ENCODE measurements at places on chromosomes 2 and 18. TPM values are rescaled to one million over a fixed set of nuclear protein-coding genes. Genes with fewer than 3 reads are reported as not detected.
A peak's percentile ranks its signal among the peaks of the same experiment; 100 is the strongest.

Gene LRRTM4
- total RNA-seq, result 0.32 TPM

Gene ASXL3
- total RNA-seq, result 1.7 TPM

Gene GPBAR1
- total RNA-seq, result 1.1 TPM

Gene ASTL
- not detected for total RNA-seq

Gene ARHGEF33
- total RNA-seq, result 0.32 TPM

Gene SERPINB4
- total RNA-seq, result not detected

Gene TIMM21
- 45.5 TPM for total RNA-seq

Gene CAPN14
- not detected for total RNA-seq

Gene SKA1
- total RNA-seq, result 21.3 TPM

Gene ALLC
- total RNA-seq, result not detected

Gene PPP1CB
- total RNA-seq, result 478 TPM

Gene HTR2B
- total RNA-seq, result 0.27 TPM

Gene LANCL1
- total RNA-seq, result 27.0 TPM

Gene HOXD3
- total RNA-seq, result 3.2 TPM

Gene IL36A
- not detected for total RNA-seq

GRCh38 chr18:75110846-75111415 lies 98.0 kb downstream of the PTGR3 start:
- no peaks in the 10 kb centered on the region for H3K4me1 ChIP-seq
- H3K27ac ChIP-seq, result no peak overlapping the region
- no peak for DNase-seq
- H3K4me3 ChIP-seq, result no peak overlapping the region
- no peaks in the 10 kb centered on the region for H3K27me3 ChIP-seq

- no peaks in the 10 kb centered on the region for H3K27me3 ChIP-seq
- H3K4me3 ChIP-seq, result no peak overlapping the region
- peaks cover 18% of the 10 kb centered on the region for H3K4me1 ChIP-seq
- no peak for DNase-seq
Observed at GRCh38 chr2:65071499-65072180, 15.4 kb downstream of the CEP68 start.

DNA sequence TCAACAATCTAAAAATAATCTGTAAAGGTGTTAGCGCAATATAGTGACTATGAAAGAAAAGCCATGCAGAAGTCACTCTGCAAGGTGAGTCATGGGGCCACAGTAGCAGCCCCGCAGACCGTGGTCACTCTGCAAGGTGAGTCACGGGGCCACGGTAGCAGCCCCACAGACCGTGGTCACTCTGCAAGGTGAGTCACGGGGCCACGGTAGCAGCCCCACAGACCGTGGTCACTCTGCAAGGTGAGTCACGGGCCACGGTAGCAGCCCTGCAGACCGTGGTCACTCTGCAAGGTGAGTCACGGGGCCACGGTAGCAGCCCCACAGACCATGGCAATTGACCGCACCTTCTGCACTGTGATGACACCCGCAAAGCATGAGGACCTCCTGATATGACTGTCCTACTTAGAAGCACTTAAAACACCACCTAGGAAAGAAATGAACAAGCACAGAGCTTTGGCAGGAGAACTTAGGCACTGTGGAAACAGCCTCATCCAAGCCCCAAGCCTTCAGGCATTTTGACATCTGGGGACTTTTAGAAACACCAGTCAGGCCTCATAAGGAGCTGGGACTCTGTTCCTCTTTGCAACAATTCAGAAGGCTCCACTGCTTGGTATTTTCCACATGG lies 70.1 kb downstream of the LDLRAD4 start:
- no peak for DNase-seq
- no peaks in the 10 kb centered on the region for H3K4me1 ChIP-seq
- H3K27ac ChIP-seq, result no peak overlapping the region
- H3K4me3 ChIP-seq, result no peak overlapping the region

DNA sequence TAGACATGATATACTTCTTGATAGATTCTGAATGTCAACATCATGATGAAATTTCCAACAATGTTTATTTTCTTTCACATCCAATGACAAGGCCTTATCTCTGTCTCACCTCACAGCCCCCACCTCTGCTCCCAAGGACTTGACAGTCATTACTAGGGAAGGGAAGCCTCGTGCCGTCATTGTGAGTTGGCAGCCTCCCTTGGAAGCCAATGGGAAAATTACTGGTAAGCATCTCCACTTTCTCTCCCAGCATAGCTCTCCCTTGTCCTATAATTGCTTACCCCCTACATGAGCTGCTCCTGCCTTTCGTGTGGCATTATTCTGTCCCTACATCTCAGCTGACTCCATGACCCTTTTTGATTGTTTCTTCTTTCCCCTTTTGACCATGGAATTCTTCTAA lies 821.8 kb downstream of the MBD2 start:
- H3K27me3 ChIP-seq, result no peaks in the 10 kb centered on the region
- no peaks in the 10 kb centered on the region for H3K4me1 ChIP-seq
- H3K27ac ChIP-seq, result no peak overlapping the region
- no peak overlapping the region for H3K4me3 ChIP-seq
- no peaks in the 10 kb centered on the region for H3K36me3 ChIP-seq
- DNase-seq, result no peak

DNA sequence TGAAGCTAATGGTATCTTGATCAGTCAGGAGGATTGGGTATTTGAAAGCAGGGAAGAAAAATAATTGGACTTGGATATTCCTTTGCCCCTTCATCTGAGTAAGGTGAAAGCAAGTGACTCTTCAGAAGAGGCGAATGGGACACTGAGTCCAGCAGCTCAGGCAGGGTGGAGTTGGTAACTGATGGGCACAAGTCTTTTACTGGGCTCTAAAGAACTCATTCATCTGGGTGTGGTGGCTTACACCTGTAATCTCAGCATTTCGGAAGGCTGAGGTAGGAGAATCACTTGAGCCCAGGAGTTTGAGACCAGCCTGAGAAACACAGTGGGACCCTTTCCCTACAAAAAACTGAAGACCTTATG lies 11.2 kb downstream of the CFLAR start:
- peaks cover 42% of the 10 kb centered on the region for H3K4me1 ChIP-seq
- peak overlapping the region; percentile 92 for H3K27ac ChIP-seq
- peak; percentile 58 for DNase-seq
- no peaks in the 10 kb centered on the region for H3K36me3 ChIP-seq
- no peaks in the 10 kb centered on the region for H3K27me3 ChIP-seq

DNA sequence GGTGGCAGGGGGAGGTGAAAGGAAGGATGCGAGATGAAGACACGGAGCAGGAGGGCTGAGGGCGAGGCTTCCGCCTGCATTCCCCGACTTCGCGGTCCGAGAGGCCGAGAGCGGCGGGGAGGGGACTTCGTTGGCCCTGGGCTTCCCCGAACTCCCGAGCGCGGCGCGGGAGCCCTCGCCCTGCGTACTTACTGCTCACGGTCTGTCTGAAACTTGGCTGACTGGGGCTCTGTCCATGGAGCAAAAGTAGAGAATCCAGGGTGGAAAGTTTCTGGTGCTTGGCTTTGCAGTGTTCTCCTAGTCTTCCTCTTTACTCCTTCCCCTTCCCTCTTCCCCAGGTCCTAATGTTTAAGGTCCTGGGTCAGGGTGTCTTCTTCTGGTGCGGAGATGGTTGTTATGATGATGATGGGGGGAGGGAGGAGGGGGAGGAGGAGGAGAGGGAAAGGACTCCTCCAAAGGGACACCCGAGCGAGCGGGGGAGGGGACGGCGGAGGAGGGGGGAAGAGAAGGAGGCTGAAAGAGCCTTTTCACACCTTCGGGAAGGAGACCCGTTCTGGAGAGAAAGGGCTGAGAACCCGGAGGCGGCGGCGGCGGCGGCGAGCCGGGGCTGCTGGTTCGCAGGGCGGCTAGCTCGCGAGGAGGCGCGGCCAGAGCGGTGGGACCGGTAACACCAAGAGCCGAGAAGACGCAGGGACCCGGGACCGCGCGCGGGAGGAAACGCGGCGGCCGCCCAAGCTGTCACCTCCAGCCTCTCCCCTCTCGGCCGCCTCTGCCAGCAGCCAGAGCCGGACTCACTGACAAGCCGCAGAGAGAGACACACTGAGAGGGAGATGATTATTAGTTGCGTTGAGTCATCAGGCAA lies at the start of gene SATB2:
TSS of gene SATB2 (minus strand) at position 793 of the 862 bp plus-strand sequence. CDS start 1,902 bp downstream, outside the sequence.
- peak within 1 kb of the TSS; percentile 79 for H3K4me3 ChIP-seq
- no peaks in the 10 kb centered on the region for H3K27me3 ChIP-seq
- peak within 1 kb of the TSS; percentile 86 for H3K27ac ChIP-seq
- H3K36me3 ChIP-seq, result no peaks in the 10 kb centered on the region
- H3K4me1 ChIP-seq, result no peaks in the 10 kb centered on the region

GRCh38 chr2:176356251-176356650 lies 87.0 kb downstream of the MTX2 start:
- H3K27ac ChIP-seq, result no peak overlapping the region
- no peak overlapping the region for H3K4me3 ChIP-seq
- H3K27me3 ChIP-seq, result no peaks in the 10 kb centered on the region
- no peak for DNase-seq

GRCh38 chr2:39608686-39609441 lies 56.9 kb upstream of the TMEM178A start:
- H3K4me1 ChIP-seq, result no peaks in the 10 kb centered on the region
- H3K4me3 ChIP-seq, result no peak overlapping the region
- no peaks in the 10 kb centered on the region for H3K36me3 ChIP-seq
- H3K27ac ChIP-seq, result no peak overlapping the region

GRCh38 chr2:84137034-84137433 lies 322.0 kb downstream of the SUCLG1 start:
- no peaks in the 10 kb centered on the region for H3K27me3 ChIP-seq
- H3K4me1 ChIP-seq, result no peaks in the 10 kb centered on the region
- no peak overlapping the region for H3K4me3 ChIP-seq
- DNase-seq, result no peak
- no peaks in the 10 kb centered on the region for H3K36me3 ChIP-seq

- H3K27me3 ChIP-seq, result no peaks in the 10 kb centered on the region
- H3K27ac ChIP-seq, result no peak overlapping the region
- H3K36me3 ChIP-seq, result peaks cover 19% of the 10 kb centered on the region
- H3K4me3 ChIP-seq, result no peak overlapping the region
Observed at GRCh38 chr2:96546321-96546720, 9.8 kb downstream of the ARID5A start.

- H3K36me3 ChIP-seq, result no peaks in the 10 kb centered on the region
- no peak overlapping the region for H3K4me3 ChIP-seq
- no peaks in the 10 kb centered on the region for H3K4me1 ChIP-seq
- H3K27ac ChIP-seq, result no peak overlapping the region
- no peaks in the 10 kb centered on the region for H3K27me3 ChIP-seq
- no peak for DNase-seq
Observed at GRCh38 chr2:21294446-21294845, 170.7 kb downstream of the TDRD15 start.

GRCh38 chr18:49067071-49067470 lies 116.3 kb upstream of the SMAD7 start:
- no peaks in the 10 kb centered on the region for H3K36me3 ChIP-seq
- H3K4me1 ChIP-seq, result no peaks in the 10 kb centered on the region
- no peak overlapping the region for H3K4me3 ChIP-seq
- DNase-seq, result no peak

GRCh38 chr2:111634995-111635538 lies 248.9 kb downstream of the ANAPC1 start:
- no peak for DNase-seq
- H3K27ac ChIP-seq, result no peak overlapping the region
- no peaks in the 10 kb centered on the region for H3K27me3 ChIP-seq
- no peak overlapping the region for H3K4me3 ChIP-seq
- H3K4me1 ChIP-seq, result no peaks in the 10 kb centered on the region
- H3K36me3 ChIP-seq, result no peaks in the 10 kb centered on the region

GRCh38 chr2:152942940-152943440 lies 224.6 kb downstream of the ARL6IP6 start:
- H3K36me3 ChIP-seq, result no peaks in the 10 kb centered on the region
- H3K4me1 ChIP-seq, result no peaks in the 10 kb centered on the region
- no peak overlapping the region for H3K4me3 ChIP-seq
- H3K27me3 ChIP-seq, result no peaks in the 10 kb centered on the region
- no peak for DNase-seq

DNA sequence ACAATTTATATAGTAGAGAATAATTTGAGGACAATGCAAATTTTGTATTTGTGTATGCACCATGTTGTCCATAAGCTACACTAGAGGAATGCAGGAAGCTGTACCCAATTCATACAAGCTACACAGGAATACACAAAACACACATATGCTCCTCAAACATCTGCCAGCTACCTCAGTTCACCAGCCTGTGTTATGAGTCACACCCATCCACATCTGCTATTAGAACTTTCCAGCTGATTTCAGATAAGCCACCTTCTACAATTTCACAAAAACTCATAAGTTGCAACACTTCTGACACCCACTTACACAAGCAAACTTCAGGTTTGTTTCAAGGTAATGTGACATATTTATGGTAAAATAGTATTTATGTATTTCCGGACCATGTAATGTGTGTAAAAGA lies 438.9 kb downstream of the SATB2 start:
- no peak for DNase-seq
- no peaks in the 10 kb centered on the region for H3K4me1 ChIP-seq
- H3K36me3 ChIP-seq, result no peaks in the 10 kb centered on the region
- no peaks in the 10 kb centered on the region for H3K27me3 ChIP-seq
- no peak overlapping the region for H3K4me3 ChIP-seq

DNA sequence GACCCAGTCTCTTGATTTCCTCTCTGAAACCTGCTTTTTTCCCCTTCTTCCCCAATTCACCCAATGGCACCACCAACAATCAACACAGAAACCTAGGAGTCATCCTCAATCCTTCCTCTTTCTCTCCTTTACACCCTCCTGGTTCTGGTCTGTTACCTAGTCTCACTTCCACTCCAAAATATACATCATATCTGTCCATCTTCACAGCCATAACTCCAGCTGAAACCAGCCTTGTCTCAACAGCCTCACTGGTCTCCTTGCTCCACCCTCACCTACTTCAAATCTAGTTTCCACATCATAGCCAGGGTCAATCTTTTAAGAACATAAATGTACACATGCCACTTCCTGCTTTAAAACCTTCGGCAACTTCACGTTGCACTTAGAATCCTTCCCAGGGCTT lies 11.8 kb upstream of the TWSG1 start:
- no peaks in the 10 kb centered on the region for H3K4me1 ChIP-seq
- no peak overlapping the region for H3K27ac ChIP-seq
- no peaks in the 10 kb centered on the region for H3K36me3 ChIP-seq
- no peak for DNase-seq

- DNase-seq, result no peak
- no peaks in the 10 kb centered on the region for H3K4me1 ChIP-seq
- H3K27me3 ChIP-seq, result no peaks in the 10 kb centered on the region
- no peaks in the 10 kb centered on the region for H3K36me3 ChIP-seq
- H3K4me3 ChIP-seq, result no peak overlapping the region
- H3K27ac ChIP-seq, result no peak overlapping the region
Observed at GRCh38 chr18:63106727-63107126, 212.8 kb downstream of the BCL2 start.

GRCh38 chr2:85110991-85111560 lies 22.1 kb upstream of the TCF7L1 start:
- H3K36me3 ChIP-seq, result no peaks in the 10 kb centered on the region
- H3K27ac ChIP-seq, result no peak overlapping the region
- no peak overlapping the region for H3K4me3 ChIP-seq
- H3K27me3 ChIP-seq, result no peaks in the 10 kb centered on the region
- H3K4me1 ChIP-seq, result no peaks in the 10 kb centered on the region

- no peaks in the 10 kb centered on the region for H3K27me3 ChIP-seq
- H3K4me1 ChIP-seq, result no peaks in the 10 kb centered on the region
- no peak for DNase-seq
- H3K36me3 ChIP-seq, result no peaks in the 10 kb centered on the region
Observed at GRCh38 chr2:10139536-10139935, 17.0 kb downstream of the RRM2 start.
